Dorsolateral prefrontal cortex (tissue), 122 donors: ENCODE measurements at places on chromosomes 5 and 9.

DNA sequence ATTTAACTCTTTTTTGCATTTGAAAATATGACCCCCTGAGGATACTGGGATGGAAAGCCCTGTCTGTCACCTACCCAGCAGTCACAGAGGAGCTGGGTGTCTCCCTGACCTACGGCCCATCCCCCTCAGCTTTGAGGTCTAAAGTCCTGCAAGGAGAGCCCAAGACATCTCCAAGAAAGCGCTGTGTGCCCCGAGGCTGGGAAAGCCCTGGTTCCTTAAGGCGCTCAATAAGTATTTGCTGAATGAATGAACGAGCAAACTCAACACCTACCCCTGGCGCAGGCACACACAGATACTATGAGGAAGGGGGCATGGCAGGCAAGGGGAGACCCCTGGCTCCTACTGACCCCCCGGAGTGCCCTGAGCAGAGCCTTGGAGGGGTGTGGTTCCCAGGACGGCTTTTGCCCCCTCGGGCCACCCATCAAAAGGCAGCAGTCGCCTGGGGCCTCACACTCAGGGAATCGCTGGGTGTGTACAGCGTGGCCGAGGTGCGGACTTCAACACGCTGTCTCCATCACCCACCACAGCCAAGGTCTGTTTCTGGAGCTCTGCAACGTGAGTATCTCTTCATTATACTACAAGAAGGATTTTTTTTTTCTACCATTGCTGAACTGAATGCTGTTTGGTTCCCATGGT, 211.6 kb downstream of the ERCC6L2 start:
- DNase-seq, result no peak

DNA sequence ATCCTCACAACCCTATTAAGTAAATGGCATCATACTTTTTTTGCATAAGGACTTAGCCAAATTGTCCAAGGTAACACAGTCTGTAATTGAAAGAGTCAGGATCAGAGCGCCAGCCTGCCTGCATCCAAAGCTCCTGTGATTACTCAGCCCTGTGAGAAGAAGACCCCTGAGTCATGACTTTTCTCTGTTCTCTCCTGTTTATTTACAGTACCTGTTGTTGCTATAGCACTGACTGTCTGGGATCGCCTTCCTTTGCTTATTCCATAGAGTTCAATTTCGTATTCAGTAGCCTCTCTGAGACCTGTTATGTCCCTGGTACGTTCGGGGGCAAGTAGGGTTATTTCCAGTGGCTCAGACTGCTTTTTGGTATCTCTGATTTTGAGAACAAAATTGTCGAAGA, 71.8 kb downstream of the TNC start:
- DNase-seq, result no peak

GRCh38 chr9:126420643-126421564, 94.3 kb downstream of the MVB12B start:
- no peak for DNase-seq

DNA sequence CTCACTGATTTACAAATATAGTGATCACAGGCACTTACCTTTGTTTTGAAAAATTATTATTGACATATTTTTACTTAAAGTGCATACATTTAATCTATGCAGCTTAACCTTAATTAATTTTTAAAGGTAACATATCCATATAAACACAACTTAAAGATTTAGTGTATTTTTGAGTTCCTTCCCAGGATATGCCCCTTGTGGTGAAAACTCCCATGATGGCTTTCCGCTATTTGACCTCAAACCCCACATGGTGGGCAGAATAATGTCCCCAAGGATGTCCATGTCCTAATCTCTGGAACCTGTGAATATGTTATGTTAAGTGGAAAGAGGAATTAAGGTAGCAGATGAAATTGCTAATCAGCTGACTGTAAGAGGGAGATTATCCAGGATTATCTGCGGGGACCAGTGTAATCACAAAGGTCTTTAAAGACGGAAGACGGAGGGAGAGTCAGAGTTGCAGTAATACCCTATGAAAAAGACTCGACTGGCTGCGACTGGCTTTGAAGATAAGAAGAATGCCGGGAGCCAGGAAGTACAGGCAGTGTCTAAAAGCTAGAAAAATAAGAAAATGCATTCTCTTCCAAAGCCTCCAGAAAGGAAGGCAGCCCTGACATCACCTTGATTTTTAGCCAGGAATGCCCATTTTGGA, 193.9 kb downstream of the ICE1 start:
- DNase-seq, result no peak

- DNase-seq, result no peak
Measured at GRCh38 chr5:5678909-5679308, 256.4 kb downstream of the ICE1 start.

- DNase-seq, result no peak
Measured at GRCh38 chr5:22431840-22432239, 421.3 kb downstream of the CDH12 start.

DNA sequence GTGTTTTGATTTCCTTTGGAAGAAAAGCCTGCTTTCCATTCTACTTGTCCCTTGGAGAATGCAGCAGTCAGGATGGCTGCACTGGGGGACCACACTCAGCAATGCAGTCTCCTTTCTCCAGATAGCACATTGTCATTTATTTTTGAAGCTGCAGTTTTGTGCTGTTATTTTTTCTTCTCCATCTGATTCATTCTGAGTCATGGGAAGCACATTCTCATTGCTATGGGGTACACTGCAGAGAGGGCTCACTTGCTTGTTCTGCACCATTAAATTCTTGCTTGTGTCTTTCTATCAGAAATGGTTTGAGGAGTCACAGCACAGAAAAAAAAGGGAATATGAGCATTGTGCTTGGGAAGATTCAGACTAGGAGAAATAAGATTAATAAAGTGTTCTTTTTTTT, 39.7 kb upstream of the POC5 start:
- no peak for DNase-seq
